ENCODE measurements at places on chromosomes 4 and X. TPM values are rescaled to one million over a fixed set of nuclear protein-coding genes. Genes with fewer than 3 reads are reported as not detected.

The GABRG1 gene
- total RNA-seq = not detected

The FNIP2 gene
- total RNA-seq = 14.9 TPM

The PRDM8 gene
- total RNA-seq = 2.8 TPM

The TRO gene
- total RNA-seq = 14.0 TPM

The SMARCA5 gene
- 32.6 TPM for total RNA-seq

The RHOH gene
- 0.09 TPM for total RNA-seq

The PHF8 gene
- total RNA-seq = 10.5 TPM

The UGT2B17 gene
- total RNA-seq = not detected

Measured in smooth muscle cell of bladder (primary cell).